Stimulated activated CD4-positive, alpha-beta T cell treated with anti-CD3 and anti-CD28 coated beads, TNF-alpha, amount 100 ng/mL, for 48 hours (primary cell): ENCODE measurements at places on chromosomes 1 and 21.

GRCh38 chr1:240499012-240499411, 112.9 kb downstream of the GREM2 start:
- no peak for DNase-seq

DNA sequence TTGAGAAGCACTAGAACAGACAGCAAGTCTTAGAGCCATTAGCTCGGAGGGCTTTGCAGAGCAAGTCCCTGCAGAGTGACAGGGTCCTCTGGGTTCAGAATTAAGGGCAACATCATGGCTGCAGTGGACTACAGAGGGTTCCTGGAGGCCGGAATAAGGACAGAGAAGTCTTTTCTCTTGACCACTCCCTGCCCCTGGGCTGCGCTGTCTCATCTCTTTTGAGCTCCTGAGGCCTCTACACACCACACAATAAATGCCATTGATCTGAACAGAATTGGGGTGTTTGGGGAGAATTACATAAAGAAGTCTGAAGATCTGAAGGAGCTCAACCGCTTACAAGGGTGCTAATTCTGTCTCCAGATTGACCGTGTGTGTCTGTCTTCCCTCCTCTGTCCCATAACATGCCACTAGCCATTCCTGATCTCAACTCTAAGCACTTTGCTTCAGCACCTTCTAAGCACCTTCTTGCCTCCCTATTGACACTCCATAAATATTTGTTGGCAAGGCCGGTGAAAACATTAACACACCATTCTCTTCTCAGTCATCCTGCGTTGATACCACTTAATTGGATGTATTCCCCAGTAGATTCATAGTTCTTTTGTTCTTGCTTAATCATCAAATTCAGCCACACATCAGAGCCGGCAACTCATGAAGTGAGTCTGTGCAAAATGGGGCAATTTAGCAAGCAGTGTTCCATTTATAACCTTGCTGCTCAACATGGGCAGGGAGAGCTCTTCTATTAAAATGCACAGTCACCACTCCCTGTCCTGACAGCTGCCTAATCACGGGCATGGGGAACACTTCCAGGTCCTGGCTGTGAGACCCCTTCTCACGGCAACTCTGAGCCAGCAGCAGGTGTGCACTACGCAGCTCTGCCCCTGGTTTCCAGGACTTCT, 49.7 kb downstream of the NMNAT2 start:
- DNase-seq, result no peak

DNA sequence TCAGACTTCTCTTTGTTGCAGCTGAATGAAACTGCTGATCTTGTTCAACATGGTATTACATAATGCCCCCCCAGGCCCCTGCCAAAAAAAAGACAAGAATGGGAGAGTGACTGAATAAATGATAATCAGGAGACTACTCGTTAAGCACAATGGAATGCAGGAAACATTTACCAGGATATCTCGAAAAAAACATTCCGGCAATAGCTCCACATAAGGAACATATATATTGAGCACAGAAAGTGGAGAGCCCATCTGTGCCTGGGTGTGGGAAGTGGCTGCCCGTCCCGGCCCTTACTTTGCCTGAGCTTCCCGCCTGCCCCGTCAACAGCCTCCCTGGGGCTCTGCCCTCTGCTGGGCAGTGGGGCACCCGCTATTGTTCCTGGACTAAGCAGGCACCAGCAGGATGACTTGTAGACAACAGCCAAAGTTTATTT, 13.3 kb downstream of the TRIM11 start:
- DNase-seq, result no peak

GRCh38 chr1:51157395-51157794, 55.4 kb downstream of the C1orf185 start:
- DNase-seq, result no peak

DNA sequence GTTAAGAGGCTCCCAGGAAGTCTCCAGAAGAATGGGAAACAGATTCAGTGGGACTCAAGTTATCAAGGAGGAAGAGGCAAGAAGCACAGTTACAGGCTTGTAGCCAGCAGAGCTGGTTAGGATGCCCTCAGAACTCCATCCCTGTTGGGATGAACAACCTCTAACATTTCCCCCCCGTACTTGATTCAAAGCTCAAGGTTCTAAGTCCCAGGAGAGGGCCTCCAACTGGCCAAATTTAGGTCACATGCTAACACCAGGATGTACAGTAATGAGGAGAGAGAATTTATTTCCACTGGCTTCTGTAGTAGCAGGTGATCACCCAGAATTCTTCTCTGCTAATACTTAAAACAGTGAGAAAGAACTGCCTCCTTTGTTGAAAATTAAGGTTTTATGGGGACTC, 22.3 kb upstream of the HSPA13 start:
- DNase-seq, result no peak

DNA sequence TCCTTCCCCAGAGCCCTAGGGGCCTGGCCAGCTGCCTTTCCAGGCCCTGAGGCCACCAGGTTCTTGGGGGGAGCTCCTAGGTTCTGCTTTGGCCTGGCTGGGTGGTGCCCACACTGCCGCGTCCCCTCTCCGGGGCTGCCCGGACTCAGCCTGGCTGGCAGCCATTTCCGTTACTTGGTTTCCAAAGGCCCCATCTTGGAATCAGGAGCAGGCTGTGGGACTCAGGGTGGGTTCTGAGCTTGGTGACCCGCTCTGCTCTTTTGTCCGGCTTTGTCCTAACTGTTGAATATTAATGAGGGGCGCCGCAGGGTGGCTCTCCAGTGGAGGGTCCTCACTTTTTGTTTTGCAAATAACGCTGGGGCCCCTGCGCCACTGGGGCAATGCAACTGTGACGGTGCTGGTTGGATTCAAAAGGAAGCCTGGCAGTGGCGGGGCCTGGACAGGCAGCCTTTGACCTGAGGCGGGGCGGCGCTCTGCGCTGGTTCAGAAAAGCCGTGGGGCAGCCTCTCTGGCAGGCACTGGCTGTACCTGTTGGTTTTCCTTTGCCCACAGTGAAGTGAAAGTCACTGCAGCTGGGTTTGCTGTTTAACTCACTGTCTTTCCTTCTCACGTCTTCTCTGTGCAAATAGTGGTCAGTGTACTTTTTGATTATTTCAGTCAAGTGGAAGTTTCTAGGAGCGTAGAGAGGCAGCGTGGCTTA, 20.2 kb downstream of the SKI start:
- DNase-seq, result no peak

DNA sequence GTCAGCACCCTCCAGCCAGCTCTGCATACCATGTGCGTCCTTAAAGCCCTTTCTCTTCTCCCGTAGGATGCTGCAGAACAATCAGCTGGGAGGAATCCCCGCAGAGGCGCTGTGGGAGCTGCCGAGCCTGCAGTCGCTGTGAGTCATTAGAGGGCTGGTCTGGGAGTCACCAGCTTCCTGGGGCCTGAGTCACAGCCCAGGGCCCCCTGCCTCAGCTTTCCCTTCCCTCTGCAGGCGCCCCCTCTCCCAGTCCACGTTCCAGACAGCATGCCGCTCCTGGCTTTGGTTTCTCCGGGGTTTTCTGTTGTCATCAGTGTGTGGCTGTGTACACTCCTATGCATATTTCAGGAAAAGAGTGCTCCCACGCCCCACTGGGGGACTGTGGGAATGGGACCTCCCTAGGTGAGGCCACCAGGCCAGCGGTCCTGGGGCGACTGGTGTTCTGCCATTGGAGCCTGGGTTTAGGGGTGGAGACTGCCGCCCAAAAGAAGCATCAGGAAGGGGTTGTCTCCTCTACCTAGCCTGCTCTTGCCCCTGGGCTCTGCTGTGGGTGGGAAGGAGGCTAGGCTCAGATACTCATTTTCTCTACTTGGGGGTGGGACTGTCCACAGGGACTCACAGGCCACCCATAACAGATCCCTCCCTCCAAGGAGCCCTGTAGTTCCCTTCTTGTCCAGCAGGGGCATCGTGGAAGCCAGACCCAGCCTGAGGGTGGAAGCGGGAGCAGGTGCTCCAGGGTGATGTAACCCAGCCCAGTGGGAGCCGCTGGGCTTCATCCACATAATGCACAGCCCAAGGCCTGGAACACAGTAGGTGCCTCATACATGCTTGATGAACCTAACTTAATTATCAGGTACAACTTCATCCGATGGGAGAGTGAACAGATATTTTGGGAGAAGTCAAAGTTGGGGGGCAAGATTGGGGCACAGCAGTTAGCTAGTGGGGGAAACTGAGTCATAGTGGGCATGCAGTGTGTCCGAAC, 42.5 kb downstream of the LGR6 start:
- peak; percentile 62 for DNase-seq
